Naive thymus-derived CD8-positive, alpha-beta T cell (primary cell): ENCODE measurements at places on chromosomes 3 and 15.

GRCh38 chr15:89030311-89030710 lies 57.9 kb upstream of the ABHD2 start:
- no peak for DNase-seq

GRCh38 chr15:67400890-67401289 lies 120.0 kb upstream of the C15orf61 start:
- no peak for DNase-seq

DNA sequence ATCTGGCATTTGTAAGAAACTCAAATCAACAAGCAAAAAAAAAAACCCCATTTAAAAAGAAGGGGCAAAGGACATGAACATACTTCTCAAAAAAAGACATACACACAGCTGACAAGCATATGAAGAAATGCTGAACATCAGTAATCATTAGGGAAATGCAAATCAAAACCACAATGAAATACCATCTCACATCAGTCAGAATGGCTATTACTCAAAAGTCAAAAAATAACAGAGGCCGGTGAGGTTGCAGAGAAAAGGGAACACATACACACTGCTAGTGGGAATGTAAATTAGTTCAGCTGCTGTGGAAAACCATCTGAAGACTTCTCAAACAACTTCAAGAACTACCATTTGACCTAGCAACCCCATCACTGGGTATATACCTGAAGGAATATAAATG lies 199.4 kb upstream of the THBS1 start:
- DNase-seq: no peak

DNA sequence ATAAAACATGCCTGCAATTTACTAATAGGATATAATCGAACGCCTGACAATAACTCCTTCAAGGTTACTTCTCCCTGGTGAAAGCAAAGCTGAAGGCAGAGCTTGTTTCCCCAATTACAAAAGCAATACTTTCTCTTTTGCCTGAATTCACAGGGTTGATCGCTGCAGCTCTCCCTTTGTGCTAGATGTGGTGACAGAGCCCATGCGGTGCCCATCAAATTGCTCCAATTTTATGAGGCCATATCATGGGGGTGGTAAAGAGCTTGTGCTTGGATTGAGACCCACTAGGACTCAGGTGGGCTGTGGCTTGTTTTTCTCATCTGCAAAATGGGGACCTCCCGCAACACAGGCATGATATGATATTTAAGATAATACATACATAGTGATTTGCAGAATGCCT lies 143.4 kb downstream of the GREM1 start:
- no peak for DNase-seq

DNA sequence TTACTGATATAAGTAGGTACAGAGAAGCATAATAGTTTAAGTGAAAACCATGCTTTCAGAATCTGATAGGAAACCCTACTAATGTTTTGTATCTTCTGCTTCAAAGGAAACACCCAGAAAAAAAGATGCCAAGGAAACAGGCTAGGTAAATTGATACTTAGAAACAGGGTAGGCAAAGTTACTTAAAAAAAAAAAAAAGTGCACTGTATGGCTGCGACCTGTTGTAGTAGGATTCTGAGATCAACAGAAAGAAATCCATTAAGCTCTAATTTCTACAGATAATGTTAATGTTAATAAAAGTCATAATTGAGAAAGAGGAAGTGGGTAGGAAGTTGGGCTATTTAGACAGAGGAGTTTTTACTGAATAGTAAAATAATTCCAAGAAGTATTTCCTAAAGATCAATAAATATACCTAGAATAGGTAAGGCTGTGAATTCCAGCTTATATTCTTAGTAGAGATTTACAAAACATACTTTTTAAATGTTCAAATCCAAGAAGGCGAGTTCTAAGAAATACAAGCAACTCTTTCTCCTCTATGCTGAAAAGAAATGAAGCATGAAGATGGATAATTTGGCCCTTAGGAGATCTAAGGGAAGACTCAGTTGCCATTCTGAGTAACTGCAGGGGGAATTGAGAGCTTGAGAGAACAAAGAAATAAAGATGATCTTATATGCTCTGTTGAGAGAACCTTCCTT lies 24.1 kb upstream of the STT3B start:
- DNase-seq: no peak

- DNase-seq: no peak
Observed at GRCh38 chr3:14016900-14017475, 107.7 kb downstream of the CHCHD4 start.

GRCh38 chr15:67124911-67125588 lies 59.6 kb downstream of the SMAD3 start:
- DNase-seq: no peak

- DNase-seq: no peak
Observed at GRCh38 chr3:79766496-79767193, 1.2 kb downstream of the ROBO1 start.

DNA sequence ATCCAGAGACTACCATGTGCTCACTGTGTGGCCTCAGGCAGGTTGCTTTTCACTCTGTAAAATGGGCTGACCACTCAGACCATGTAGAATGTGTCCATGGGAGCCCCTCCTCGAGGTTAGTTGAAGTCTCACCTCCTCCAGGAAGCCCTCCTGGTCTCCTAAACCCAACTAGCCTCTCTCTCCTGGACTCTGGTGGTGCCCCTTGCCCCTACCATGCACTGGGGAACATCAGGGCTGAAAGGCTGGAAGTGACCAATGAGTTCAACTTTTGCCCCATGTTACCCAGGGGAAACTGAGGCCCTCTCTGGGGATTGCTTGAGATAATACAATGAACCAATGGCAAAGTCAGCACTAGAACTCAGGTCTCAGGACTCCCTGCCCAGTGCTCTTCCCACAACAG lies 69.2 kb upstream of the SLC6A6 start:
- no peak for DNase-seq

- DNase-seq: no peak
Observed at GRCh38 chr3:87461036-87461435, 184.7 kb upstream of the POU1F1 start.

DNA sequence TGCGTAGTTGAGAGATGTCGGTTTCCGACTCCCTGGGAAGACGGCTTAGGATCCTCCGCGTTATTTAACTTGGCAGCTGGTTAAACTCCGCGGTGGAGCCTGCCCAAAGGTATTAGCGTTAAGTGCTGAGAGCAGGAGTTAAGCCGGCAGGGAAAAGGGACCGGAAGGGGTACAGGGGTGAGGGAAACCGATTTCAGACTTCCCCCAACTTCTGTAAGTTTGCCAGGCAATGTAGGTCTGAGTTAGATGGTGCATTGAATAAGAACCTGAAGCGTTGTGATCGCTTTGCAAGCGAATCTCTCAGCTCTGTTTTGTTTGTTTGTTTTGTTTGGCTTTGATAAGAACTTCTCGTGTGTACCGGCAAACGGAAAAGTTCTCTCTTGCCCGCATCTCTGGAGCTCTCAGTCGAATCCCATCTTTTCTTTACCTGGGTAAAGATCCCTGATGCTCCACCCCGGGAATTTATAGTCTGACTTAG lies 6.0 kb upstream of the FEZF2 start:
- DNase-seq: no peak

DNA sequence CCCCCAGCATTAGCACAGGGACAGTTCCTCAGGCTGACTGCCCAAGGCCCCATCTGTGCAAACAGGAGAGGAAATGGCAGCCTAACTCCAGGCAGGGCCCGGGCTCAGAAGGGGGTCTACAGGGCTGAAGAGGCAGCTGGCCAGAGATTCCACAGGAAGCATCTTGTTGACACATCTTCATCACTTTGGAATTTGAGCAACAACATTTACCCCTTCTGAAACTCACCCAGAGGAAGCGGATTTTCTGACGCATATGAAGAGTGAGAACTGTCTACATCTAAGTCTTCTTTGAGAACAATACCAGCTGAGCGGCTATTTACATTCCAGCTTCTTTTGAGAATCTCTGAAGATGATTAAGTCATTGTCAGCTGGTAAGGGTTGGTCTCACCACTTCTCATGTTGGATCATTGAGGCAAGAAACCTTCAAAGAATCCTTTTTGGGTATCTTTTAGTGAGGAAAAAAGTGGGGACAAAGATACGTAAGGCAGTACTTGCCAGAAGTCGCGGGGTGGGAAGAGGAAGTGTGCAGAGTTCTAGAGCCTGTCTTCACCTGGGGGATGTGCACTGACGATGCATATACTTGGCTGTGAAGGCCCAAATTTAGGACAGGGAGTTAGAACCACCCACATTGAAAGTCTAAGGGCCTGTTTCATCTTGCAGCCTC lies 25.4 kb upstream of the SRP14 start:
- no peak for DNase-seq

- no peak for DNase-seq
Observed at GRCh38 chr3:86785386-86785785, 205.6 kb downstream of the VGLL3 start.

- no peak for DNase-seq
Observed at GRCh38 chr15:57057134-57057930, 138.9 kb downstream of the TCF12 start.

GRCh38 chr15:25954398-25954797 lies 91.3 kb upstream of the ATP10A start:
- no peak for DNase-seq

DNA sequence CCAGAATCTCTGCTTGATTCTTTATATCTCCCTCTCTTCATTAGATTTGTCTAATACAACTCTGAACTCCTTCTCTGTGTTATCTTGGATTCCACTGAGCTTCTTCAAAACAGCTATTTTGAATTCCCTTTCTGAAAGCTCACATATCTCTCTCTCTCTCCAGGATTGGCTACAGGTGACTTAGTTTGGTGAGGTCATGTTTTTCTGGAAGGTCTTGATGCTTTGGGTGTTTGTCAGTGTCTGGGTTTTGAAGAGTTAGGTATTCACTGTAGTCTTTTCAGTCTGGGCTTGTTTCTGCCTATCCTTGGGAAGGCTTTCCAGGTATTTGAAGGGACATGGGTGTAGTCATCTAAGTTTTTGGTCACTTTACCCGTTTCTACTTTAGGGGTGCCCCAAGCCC lies 781.8 kb downstream of the FHIT start:
- no peak for DNase-seq

DNA sequence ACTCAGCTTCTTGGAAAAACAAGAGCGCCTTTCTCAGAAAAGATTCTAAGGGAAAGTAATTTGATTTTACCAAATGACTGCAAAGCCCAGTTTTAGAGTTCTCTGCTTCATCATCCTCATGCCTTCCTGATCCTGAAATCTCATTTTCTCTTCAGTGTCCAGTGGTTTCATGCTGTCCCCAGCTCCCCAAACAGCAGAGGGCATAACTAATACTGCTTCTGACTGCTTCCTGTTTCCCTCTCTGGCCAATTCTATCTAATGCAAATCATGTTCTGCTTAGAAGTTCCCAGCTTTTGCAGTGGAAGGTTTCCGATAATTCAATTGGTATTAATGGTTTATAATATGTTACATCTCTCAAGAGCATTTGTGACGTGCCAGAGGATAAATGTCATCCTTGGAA lies 161.1 kb downstream of the CLSTN2 start:
- no peak for DNase-seq

DNA sequence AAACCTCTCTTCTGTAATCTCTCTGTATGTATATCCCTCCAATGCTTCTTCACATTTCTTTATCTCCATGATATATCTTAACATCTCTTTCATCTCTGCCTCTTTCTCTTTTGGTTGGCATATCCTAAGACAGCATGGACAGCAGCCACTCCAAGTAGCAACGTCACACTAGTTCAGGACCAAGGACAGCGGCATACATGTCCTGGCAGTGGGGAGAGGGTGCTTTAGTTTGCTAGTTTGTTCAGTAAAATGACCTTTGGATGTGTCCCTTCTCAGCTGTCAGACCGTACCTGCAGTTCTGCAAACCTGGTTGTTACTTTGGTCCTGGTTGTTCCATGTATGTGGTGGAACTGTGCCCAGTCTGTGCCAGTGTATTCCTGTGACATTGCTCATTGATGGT lies 225.6 kb upstream of the ROPN1 start:
- DNase-seq: no peak

DNA sequence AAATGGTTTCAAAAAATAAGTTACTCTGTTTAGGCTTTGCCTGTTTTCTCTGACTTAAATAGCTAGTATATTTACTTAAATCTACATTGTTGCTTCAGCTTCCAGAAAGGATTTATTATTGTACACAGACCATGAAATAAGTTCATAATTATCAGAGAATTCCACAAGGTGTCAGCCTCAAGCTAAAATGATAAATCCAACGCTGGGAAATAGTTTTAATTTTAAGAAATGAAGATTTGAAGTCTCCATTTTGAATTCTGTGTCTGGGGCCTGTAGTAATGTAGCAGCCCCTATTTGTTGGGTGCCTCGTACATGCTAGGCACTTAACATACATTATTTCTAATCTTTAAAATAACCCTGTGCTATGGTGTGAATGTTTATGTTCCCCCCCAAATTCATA lies 92.6 kb upstream of the KCNMB2 start:
- no peak for DNase-seq

DNA sequence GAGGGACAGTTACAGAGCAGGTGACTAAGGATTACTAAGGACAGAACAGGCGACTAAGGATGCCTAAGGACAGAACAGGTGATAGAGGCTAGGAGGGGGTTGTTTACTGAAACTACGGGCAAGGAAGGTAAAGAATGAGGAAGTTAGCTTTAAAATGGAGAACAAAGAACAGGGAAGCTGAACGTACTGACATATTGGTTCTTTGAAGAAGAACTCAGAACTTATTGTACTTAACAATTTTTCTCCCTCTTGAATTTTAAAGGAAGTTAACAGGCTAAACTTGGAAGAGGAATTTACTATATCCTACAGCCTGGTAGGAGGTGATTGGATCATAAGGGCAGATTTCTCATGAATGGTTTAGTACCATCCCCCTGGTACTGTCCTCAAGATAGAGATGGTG lies 290.2 kb downstream of the SHQ1 start:
- no peak for DNase-seq

DNA sequence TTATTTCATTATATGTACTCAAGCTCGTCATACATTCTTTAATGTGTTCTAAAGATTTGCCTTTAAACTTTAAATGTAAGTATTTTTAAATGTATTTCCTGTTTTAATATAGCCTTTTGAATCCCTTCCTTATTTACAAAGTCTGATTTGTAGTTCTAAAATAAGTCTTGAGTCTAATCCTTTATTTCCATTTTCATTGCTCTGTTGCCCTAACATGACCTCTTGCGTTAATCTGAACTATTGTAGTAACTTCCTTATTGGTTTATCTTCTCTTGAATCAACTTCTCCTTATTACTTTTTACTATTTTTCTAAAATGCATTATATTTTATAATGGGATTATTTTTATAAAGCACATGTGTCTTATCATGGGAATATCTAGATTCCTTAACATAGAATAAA lies 24.0 kb downstream of the KNL1 start:
- DNase-seq: no peak
